ENCODE measurements at places on chromosomes 1 and 21. TPM values are rescaled to one million over a fixed set of nuclear protein-coding genes. Genes with fewer than 3 reads are reported as not detected.

The AMY1C gene
- not detected for total RNA-seq

The LINGO4 gene
- total RNA-seq: not detected

The HCRTR1 gene
- total RNA-seq: not detected

The FALEC gene
- not detected for total RNA-seq

The UBL4B gene
- total RNA-seq: 7.5 TPM

The TINAGL1 gene
- 3.2 TPM for total RNA-seq

The ATP13A2 gene
- total RNA-seq: 28.2 TPM

The GPR25 gene
- total RNA-seq: not detected

The PRR9 gene
- not detected for total RNA-seq

The MATN1 gene
- total RNA-seq: 0.36 TPM

The MEF2D gene
- 26.4 TPM for total RNA-seq

The RHD gene
- not detected for total RNA-seq

The OLIG2 gene
- not detected for total RNA-seq

The CLDN8 gene
- total RNA-seq: not detected

The CLDN17 gene
- total RNA-seq: not detected

The SYCP1 gene
- not detected for total RNA-seq

The OLFM3 gene
- not detected for total RNA-seq

The SPATA21 gene
- total RNA-seq: not detected

The PTGS2 gene
- 17.4 TPM for total RNA-seq

The PLA2G2D gene
- not detected for total RNA-seq

The REN gene
- total RNA-seq: not detected

The OR2C3 gene
- under 0.01 TPM for total RNA-seq

The LCE1A gene
- total RNA-seq: not detected

The TAL1 gene
- not detected for total RNA-seq

The NMNAT2 gene
- 3.3 TPM for total RNA-seq

The ALX3 gene
- 1.9 TPM for total RNA-seq

The GJA9 gene
- total RNA-seq: under 0.01 TPM
